ENCODE measurements at places on chromosomes 11 and 22. TPM values are rescaled to one million over a fixed set of nuclear protein-coding genes. Genes with fewer than 3 reads are reported as not detected.
A peak's percentile ranks its signal among the peaks of the same experiment; 100 is the strongest.

DNA sequence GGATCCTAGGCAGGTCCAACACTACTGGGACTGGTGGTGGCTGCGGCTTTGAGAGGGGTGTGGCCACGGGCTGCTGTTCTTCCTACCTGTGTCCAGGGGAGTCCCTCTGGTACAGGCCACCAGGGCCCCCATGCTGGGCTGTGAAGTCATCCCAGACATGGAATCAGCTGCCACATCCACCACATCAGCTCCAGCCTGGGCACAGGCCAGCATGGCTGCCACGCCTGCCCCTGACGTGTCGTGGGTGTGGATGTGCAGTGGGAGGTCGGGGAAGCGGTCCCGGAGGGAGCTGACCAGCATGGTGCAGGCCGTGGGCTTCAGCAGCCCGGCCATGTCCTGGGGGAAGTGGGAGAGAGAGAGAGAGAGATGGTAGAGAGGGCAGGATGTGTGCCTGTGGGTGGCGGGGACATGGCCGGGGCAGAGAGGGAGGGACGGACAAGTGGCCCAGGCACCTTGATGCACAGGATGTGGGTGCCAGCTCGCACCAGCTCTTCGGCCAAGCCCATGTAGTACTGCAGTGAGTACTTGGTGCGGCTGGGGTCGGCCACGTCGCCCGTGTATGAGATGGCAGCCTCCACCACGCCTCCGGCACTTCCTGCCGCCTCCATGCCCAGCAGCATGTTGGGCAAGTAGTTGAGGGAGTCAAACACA, 6.2 kb upstream of the LRFN4 start:
- no peaks in the 10 kb centered on the region for H3K4me1 ChIP-seq
- H3K4me3 ChIP-seq, result no peak overlapping the region
- DNase-seq, result peak; percentile 74

DNA sequence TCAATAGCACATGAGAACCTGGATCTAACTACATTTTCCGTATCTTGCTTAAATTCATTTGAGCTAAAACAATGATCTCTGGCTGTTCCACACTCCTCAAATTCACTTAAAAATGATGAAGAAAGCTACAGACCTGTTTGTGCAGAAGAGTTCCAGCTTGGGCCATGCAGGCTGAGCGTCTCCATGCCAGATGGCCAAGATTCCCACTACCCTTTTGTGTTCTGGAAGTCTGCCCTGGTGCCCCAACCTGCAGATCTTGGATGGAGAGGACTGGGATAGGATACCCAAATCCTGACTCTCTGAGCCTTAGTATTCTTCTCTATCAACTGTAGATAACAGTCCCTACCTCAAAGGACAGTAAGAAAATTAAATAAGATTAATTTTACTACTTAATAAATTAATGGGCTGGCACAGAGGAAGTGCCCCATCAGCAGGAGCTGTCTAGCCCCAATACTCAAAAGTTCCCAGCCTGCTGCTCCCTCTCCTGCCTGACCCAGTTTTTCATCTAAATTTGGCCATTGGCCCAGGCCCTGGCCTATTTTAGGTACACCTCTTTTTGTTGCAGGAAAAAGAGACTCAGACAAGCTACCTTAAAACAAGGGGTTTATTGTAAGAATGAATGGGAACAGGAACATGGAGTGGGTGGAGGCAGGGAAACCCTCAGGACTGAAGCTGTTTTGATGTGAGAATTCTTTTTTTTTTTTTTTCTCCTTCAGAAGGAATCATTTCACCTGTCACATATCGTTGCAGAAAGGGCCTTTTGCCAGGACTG, 81.4 kb upstream of the GRK3 start:
- H3K27me3 ChIP-seq, result no peaks in the 10 kb centered on the region
- H3K27ac ChIP-seq, result no peak overlapping the region
- no peak overlapping the region for H3K4me3 ChIP-seq
- DNase-seq, result no peak

GRCh38 chr11:58688789-58689503, 42.8 kb downstream of the GLYAT start:
- no peaks in the 10 kb centered on the region for H3K4me1 ChIP-seq
- no peaks in the 10 kb centered on the region for H3K27me3 ChIP-seq
- H3K4me3 ChIP-seq, result no peak overlapping the region
- H3K27ac ChIP-seq, result no peak overlapping the region
- H3K36me3 ChIP-seq, result no peaks in the 10 kb centered on the region

DNA sequence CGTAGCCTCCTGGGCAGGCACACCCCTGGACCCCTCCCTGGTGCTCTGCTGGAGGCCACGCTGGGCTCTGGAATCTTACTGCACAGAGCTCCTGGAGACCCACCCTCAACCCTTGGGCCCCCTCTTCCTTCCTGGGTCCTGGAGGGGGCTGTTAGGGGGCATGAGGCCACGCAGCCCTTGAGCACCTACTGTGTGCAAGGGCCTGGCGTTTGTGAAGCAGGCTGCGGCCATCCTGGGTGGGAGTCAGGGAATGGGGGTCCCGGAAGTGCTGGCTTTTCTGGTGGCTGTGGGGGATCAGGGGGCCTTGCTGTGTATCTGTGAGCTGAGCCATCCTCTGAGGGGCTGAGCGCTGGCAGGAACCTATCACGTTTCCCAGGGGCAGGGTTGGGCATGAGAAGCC, 40.9 kb upstream of the CCDC188 start:
- no peaks in the 10 kb centered on the region for H3K27me3 ChIP-seq
- no peaks in the 10 kb centered on the region for H3K4me1 ChIP-seq
- H3K27ac ChIP-seq, result no peak overlapping the region
- H3K4me3 ChIP-seq, result no peak overlapping the region
- no peak for DNase-seq

- no peaks in the 10 kb centered on the region for H3K27me3 ChIP-seq
- no peaks in the 10 kb centered on the region for H3K36me3 ChIP-seq
- peaks cover 2% of the 10 kb centered on the region for H3K4me1 ChIP-seq
These were observed 909.8 kb downstream of the METTL15 start for GRCh38 chr11:29017941-29018340.

DNA sequence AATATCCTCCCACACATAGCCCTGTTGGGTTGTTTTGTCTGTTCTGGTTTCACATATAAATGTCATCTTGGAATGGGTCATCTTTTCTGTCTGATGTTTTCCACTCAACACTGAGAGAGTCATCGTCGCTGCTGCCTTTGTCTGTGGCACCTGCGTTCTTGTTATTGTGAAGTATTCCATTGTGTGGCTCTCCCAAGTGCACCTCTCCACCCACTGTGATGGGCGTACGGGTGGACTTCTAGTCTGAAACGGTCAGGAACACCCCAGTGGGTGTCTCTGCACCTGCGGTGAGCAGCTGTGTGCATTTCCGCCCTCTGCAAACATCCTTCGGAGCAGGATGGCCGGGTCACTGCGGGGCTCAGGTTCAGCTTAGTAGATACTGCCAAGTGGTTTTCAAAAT, 34.5 kb upstream of the RTL6 start:
- no peaks in the 10 kb centered on the region for H3K27me3 ChIP-seq
- DNase-seq, result no peak
- no peaks in the 10 kb centered on the region for H3K36me3 ChIP-seq
- H3K4me3 ChIP-seq, result no peak overlapping the region
- no peak overlapping the region for H3K27ac ChIP-seq

DNA sequence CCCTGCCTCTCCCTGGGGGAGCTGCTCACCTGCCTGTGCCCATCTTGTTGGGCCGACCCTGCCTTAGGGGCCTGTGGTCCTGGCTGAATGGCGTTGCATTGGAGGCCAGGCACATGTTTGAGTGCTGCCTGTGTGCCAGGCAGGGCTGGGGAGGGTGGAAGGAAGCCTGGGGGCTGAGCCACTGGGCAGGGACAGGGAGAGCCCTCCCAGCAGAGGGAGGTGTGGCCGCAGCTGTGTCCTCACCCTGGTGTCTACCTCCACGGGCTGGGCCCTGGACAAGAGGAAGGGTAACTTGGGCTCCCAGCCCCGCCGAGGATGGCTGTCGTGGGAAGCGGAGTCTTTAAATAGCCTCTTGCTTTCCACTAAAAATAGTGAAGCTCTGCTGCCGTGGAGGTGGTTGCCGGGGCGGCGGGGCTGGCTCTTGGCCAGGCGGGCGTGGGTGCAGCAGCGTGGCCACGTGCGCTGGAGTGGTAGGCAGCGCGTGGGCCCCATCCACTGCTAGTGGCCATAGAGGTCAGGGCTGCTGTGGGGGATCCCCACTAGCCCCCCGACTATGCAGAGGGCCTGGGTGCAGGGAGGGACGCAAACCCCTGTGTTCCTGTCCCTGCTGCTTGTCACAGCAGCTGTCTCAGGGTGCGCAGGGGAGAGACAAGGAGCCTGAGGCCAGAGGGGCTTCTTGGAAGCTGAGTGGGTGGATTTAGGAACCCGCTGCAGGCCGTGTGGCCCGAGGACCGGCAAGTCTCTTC, 6.2 kb downstream of the ZDHHC8 start:
- H3K4me3 ChIP-seq, result no peak overlapping the region
- no peaks in the 10 kb centered on the region for H3K4me1 ChIP-seq
- no peak overlapping the region for H3K27ac ChIP-seq
- DNase-seq, result no peak
- no peaks in the 10 kb centered on the region for H3K36me3 ChIP-seq
- H3K27me3 ChIP-seq, result no peaks in the 10 kb centered on the region

- DNase-seq, result no peak
- no peaks in the 10 kb centered on the region for H3K36me3 ChIP-seq
- H3K27me3 ChIP-seq, result no peaks in the 10 kb centered on the region
- H3K4me1 ChIP-seq, result no peaks in the 10 kb centered on the region
- H3K27ac ChIP-seq, result no peak overlapping the region
These were observed 3.4 kb downstream of the AGBL2 start for GRCh38 chr11:47711816-47712215.

- peaks cover 2% of the 10 kb centered on the region for H3K27me3 ChIP-seq
- no peaks in the 10 kb centered on the region for H3K36me3 ChIP-seq
- H3K4me3 ChIP-seq, result no peak overlapping the region
- H3K4me1 ChIP-seq, result no peaks in the 10 kb centered on the region
- H3K27ac ChIP-seq, result no peak overlapping the region
These were observed 16.9 kb downstream of the MS4A6A start for GRCh38 chr11:60165951-60166350.

GRCh38 chr11:66546368-66546965, at the start of gene ACTN3:
ACTN3 (plus strand) TSS chr11:66546903; CDS start chr11:66546938, 35 bp downstream.
- peak within 1 kb of the TSS; percentile 78 for H3K4me3 ChIP-seq
- H3K4me1 ChIP-seq, result no peaks in the 10 kb centered on the region
- H3K36me3 ChIP-seq, result no peaks in the 10 kb centered on the region

DNA sequence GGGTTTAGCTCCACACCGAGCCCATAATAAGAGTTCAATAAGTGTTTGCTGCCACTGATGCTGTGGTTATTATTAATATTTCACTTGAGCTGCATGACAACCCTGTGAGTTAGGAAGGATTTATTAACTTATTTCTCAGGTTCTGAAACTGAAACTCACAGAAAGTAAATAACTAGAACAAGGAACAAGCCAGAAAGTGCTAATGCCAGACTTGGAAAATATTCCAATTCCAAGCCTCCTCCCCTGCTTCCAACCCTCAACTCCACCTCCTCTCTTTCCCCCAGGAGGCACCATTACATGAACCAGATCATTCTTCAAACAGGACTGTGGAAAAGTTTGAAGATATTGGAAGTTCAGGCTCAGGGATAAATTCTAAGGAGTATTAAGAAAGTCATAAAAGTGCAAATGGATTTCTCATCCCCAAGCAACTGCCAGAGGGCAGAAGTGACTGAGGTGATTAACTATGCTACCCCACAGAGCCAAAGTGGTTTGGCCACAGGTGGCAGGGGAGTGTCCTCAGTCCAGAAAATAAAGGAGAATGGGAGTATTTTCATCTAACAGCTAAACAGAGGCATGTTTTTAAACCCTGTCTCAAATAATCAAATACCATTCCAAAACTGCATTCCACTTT, 3.2 kb upstream of the FJX1 start:
- H3K4me1 ChIP-seq, result no peaks in the 10 kb centered on the region
- no peaks in the 10 kb centered on the region for H3K36me3 ChIP-seq
- H3K27me3 ChIP-seq, result no peaks in the 10 kb centered on the region

DNA sequence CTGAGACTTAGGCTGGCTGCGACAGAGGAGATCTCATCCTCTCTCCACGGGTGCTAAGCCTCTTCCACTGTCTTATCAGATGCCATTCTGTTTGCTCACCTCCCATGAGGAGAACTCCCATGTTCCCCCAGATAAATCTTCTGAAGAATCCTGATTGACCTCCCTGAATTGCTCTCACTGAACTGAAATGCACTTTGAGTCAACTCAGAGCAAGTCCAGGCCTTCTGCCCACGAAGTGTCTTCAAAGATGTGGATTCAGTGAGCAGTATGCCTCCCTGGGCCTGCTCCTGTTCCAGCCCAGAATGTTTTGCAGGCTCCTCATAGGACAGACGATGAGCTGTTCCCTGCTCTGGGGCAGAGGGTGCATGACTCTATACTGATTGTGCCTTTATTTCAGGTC, 17.4 kb downstream of the TUB start:
- no peak overlapping the region for H3K4me3 ChIP-seq
- DNase-seq, result no peak
- no peaks in the 10 kb centered on the region for H3K4me1 ChIP-seq
- no peak overlapping the region for H3K27ac ChIP-seq
- no peaks in the 10 kb centered on the region for H3K36me3 ChIP-seq
- no peaks in the 10 kb centered on the region for H3K27me3 ChIP-seq

SYCE3 gene
- total RNA-seq, result not detected

XKR3 gene
- total RNA-seq, result not detected

PDGFD gene
- 66.5 TPM for total RNA-seq

GLB1L2 gene
- total RNA-seq, result 1.5 TPM

Measured in aorta (tissue), 5 donors.